ENCODE measurements at places on chromosomes 7 and 10.

- no peak for DNase-seq
These were observed 273.4 kb upstream of the CSTF2T start for GRCh38 chr10:51972733-51973346.

- no peak for DNase-seq
These were observed 20.0 kb upstream of the GPR146 start for GRCh38 chr7:1024331-1024841.

DNA sequence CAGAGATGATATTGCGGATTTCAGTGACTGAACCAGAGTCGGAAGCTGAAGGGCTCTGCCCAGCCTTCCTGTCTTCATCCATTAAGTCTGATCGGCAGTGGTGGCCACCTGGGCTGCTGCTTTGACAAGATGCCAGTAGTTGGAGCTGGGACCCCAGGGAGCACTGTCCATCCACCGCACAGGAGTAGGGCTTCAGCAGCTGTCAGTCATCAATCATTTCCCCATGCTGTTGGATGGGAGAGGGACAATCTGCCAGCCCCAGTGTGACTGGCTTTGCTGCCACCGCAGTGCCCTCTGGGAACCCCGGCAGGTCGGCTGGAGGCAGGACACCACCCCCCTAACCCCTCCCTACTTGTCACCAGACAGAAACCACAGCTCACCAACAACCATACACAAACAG is 23.0 kb upstream of the GPR146 start:
- no peak for DNase-seq

DNA sequence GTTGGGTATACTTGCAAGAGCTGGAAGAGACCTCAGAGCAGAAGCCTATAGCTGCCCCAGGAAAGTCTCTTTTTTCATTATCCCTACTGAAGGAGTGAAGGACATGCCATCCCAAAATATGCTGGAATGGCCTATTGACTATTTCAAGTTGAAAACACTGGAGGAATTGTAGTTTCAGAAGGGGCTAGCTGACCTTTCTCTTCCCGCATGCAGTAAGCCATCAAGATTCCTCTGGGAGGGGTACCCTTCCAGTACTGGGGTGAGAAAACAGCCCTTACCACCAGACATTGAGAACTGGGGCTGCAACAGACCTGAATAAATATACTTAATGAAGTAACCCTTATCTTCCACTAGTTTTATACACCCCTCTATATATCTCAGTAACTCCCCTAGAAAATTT is 41.7 kb downstream of the CHCHD3 start:
- no peak for DNase-seq

- DNase-seq, result no peak
These were observed 14.9 kb upstream of the COL13A1 start for GRCh38 chr10:69786791-69787190.

- no peak for DNase-seq
These were observed 3.7 kb upstream of the AKR1C3 start for GRCh38 chr10:5090551-5090950.

- no peak for DNase-seq
These were observed 157.4 kb downstream of the NXPH1 start for GRCh38 chr7:8590791-8591190.

DNA sequence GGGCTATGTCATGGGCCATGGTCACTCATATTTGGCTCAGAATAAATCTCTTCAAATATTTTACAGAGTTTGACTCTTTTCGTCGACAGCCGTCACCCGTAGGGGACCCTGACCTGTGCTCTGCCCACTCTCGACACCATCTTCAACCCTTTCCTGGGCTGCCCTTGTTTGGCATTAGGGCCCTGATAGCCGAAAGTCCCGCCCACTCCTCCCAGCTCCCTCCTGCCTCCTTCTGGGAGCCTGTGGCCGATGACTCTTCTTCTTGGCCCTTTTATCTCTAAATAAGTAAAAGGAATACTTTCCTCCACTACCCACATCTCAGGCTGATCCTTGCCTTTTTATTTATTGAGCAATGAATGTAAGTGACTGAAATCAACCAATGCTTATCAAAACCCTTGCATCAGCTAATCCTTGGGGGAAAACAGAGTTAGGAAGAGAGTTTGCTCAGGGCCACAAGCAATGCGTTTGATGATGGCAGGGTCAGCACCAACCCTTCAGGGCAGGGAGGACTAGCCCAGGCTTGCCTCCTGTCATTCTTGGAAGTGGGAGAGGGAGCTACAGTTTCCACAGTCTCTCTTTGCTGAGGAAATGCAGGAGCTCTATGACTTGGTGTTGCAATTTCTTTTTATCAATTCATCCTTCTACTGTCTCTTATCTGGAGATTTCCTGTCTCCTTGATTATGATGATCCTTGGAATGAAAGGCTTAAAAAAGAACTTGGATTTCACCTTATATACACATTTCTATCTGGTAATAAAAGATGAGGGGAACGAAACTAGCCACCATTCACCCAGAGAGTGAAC is 218.2 kb upstream of the PODXL start:
- no peak for DNase-seq

GRCh38 chr10:13404305-13404759 is 56.2 kb upstream of the SEPHS1 start:
- DNase-seq, result no peak

DNA sequence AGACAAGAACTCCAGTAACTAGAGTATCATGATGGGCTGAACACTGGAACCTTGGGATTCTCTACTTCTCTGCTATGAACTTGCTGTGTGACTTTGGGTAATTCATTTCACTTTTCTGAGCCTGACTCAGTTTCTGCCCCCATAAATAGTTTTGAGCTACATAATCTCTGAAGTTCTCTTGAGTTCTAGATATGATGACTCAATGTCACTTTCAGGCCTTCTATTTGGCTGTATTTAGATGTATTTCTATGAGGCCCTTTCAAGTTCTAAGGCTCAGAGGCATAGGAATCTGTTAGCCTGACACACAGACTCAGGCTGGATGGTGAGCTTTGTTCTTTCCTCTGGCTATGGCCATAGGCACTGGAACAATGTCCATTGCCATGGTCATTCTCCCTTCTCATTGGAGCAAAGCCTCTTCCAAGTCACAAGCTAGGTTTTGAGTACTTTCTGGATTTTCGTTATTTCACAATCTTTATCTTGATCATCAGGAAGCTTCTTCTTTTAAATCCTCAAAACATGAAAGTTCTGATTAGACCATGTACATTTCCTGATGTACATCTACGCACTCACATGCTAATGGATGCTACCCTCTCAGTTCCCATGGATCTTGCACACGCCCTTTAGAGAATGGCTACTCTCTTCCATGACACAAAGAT is 101.6 kb downstream of the TES start:
- no peak for DNase-seq

GRCh38 chr7:155449008-155449868 is 8.7 kb upstream of the EN2 start:
- DNase-seq, result no peak

DNA sequence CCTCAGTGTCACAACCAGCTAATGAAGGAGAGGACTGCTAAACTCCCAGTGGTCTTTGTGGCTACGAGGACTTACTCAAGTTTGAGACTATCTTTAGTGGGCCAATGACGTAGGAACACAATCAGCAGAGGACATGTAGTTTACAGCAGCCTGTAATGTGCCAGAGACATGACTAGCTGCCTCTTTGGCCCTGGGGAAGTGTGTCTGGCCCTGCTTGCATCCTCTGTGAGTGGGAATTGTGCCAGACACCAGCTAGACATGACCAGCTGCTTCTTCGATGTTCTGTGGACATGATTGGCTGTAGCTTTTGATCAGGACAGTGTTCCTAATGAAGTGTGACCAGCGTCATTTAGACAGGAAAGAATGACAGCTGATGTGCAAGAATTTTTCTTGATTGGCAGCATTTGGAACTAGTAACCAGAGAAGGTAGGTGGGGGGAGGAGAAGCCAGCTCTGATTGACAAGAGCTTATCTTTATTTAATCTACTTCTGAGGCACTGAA is 141.7 kb downstream of the AUTS2 start:
- DNase-seq, result no peak

DNA sequence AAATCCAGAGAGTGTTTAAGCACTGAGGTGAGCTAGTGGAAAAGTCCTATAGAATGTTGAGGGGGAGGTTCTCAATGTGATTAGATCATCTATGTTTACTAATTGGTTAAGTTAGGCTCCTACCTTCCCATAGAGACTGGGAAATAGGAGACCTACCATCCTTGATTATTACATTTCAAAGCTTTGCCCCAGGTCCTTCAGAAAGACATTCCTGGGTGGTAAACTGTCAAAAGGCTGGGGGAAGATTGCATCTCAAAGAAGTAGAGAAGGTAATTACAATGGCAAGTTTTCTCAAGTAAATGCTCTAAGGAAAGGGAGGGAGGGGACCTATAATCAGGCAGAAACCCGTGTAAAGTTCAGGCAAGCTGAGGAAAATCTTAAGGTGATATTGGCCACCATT is 247.8 kb upstream of the SMIM30 start:
- DNase-seq, result no peak

All from activated naive CD4-positive, alpha-beta T cell treated with anti-CD3 and anti-CD28 coated beads, Interleukin-2, amount 10 ng/mL, durations not matched to agents 7 days and 5 days (primary cell).